DMS153 (cell line): ENCODE measurements at places on chromosomes 7 and 10.

GRCh38 chr10:34292675-34293074 is 522.4 kb downstream of the PARD3 start:
- peak; percentile 43 for DNase-seq

- no peak for DNase-seq
These were observed 81.9 kb upstream of the BTBD16 start for GRCh38 chr10:122189185-122189584.

- DNase-seq, result no peak
These were observed 5.7 kb upstream of the FAM241B start for GRCh38 chr10:69624245-69624786.

- no peak for DNase-seq
These were observed at the start of gene GAD2 for GRCh38 chr10:26216585-26217395. Gene GAD2 (plus strand): TSS chr10:26216774. CDS start chr10:26216810, 36 bp downstream.

DNA sequence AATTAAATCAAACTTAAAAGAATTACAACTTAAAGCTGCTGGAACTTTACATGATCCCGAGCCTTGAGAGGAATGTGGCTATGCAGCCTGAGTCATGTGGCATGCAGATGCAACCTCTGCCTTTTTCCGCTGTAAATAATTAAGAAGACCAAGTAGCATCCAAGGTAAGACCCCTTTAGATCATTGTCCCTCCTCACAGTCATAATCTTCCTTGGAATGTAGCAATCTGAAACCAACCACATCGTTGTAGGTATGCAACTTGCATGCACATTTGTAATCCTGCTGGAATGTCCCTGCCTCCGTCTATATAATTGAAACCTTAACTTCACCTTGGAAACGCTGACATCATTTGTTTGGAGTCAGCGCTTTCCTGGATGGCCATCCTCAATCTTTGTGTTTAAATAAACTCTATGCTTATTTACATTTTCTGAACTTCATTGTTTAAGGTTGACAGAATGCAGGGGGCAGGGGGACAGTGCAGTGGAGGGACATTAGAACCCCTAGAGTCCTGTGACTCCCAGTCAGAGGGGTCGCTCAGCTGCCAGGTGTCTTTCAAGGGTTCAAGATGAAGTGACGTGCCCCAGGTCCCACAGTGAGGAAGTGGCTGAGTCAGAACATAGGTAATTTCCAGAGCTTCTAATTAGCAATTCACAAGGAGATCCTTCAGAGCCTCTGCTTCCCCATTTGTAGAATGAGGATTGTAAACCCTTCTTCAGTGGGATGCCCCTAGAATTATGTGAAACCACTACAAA is 110.7 kb downstream of the RALA start:
- peak; percentile 58 for DNase-seq
